ENCODE measurements at places on chromosomes 5 and 9.

DNA sequence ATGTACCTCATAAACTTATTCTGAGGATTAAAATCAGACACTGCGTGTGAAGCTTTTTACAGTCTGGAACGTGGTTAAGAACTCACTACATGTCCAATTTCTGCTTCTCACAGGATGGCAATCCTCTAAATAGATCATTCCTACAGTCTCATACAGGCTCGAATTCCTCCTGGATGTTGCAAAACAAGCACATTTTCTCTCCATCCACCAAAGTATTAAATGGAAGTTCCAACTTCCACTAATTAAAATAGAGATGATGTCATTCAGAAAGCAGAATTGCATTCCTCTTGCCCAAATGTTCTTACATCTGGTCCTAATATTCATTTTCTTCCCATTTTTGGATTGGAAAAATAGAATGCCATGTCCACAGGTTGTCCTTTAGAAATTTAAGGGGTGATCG lies 145.5 kb upstream of the PCA3 start:
- DNase-seq: no peak

DNA sequence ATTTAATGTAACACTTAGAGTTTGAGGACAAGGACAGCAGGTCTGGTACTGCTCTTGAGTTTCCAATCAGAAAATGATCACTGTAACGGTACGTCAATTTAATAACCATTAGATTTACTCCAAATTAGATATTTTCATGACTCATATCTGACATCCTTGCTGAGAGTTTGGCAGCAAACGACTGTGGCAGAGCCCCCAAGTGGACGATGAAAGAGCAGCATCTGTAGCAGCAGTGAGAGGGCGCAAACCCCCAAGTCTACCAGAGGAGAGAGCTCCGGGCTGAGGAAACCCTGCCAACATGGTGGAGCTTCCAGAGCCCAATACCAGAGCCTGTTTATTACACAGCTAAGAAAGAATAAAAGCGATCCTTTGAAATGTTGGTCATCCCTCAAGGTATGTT lies 73.2 kb upstream of the EPB41L4A start:
- DNase-seq: peak; percentile 55

GRCh38 chr5:77960863-77961396 lies 184.8 kb upstream of the TBCA start:
- no peak for DNase-seq

DNA sequence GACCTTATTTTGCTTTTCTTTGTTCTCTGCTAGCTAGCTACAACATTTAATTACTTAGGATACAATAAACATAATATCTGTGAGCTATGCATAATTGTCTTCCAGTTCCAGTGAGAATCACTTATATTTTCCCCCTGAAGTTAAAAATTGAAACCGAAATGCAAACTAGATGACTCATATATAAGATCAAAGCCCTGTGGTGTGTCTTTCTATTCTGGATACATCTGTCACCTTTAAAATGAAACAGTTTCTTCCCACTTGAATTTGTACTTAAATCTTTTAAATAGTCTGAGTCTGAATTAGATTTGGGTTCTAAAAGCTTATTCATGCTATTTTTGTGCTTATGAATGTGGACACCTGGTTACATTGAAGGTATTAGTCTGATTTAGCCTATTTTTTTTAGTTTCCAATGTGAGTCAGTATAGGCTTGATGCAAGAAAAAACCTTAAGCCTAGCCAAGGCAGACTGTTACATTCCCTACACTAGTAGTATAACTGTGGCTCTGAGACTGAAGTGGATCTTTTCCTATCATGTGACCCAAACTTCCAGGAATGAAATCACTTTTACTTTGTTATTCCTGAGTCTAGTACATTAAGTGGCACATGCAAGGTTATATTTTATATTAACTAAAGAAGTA lies 703.5 kb upstream of the RGMB start:
- peak; percentile 5 for DNase-seq

DNA sequence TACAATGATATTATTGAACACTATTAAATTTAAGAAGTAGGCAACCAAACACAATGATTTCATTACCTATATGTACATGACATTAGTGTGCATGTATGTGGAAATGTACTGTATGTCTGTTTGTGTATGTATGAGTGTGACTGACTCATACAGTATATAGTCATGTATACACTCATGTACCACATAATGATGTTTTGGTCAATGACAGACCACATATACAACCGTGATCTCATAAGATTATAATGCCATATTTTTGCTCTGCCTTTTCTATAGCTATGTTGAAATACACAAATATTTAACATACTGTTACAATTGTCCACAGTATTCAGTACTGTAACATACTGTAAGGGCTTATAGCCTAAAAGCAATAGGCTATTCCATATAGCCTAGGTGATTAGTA lies 19.7 kb downstream of the SVEP1 start:
- no peak for DNase-seq

DNA sequence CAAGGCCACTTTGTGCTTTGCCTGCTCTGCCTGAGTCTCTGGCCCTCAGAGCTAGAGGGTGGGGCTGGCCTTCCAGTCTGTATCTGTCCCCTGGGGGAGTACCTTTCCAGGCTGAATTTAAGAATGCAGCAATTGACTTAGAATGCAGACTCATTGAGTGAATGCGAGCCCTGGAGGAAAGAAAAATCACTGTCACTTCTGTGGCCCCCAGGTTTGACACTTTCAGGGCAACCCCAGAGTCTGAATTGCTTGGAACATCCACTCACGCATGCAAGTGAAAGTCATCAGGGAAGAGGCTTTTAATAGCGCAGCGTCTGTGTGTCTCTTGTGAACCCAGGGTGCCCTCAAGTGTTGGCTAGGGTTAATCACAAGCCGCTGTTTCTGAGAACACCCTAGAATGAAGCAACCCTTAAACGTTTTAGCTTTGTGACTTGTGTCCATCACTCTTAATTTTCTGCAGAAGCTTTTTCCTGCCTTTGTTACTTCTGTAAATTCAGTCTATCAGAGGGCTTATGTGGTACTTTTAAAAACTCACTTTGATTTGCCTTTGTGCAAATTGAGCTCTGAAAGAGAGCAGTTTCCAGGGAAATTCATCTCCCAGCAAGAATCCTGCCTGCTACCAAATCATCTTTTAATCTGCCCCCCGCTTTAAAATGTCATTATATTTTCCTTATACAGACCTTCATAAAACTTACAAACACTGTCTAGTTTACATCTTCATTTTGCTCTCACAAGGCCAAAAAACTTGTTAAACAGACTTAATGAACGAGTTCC lies 146.8 kb upstream of the IQGAP2 start:
- DNase-seq: peak; percentile 62

- DNase-seq: no peak
These were observed 41.1 kb downstream of the DAP start for GRCh38 chr5:10719965-10720364.

DNA sequence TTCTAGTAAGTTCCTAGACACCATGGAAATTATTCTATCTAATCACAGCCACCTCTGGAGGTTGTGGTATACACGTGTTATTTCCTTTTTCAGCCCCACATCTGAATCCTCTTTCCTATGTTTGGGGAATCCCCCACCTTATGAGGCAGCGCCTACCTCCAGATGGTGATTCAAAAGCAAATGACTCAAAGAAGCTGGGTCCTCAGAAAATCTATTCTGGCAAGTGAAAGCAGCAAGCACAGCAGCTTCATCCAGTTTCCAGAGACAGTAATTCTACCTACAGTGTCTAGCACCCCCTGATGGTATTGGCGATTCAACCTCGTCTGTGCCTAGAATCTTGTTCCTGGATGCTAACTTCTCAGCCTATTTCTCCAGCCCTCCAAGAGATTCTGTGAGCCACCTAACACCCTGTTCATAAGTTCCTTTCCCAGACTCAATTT lies 43.0 kb downstream of the STRBP start:
- peak; percentile 71 for DNase-seq

DNA sequence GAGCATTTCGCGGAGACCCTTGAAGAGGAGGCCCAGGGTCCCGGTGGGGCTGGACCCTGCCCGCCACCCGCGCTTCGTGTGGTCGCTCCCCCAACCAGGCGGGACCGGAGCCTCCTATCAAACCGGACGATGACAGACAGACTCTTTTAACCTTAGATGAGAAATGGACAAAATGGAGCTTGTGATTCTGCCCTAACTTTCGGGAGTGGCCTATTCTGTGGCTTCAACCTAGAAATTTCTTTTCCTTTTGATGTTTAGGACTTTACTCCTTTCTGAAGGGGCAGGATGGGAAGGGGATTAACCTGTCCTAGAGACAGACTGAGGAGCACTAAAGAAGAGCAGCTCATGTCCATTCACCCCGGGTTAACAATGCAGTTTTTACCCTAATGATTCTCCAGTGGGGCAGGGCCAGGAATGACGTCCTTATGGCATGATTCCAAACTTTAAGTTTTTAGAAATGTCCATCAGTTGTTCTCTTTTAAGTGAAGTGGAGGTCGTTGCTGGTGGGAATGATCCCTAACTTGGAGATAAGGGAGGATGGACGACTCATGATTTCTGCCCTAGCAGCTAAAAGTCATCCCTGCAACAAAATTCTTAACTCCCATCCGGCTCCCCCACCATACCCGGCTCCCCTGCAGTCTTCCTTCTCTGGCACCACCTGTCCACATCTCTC lies 1.0 kb downstream of the NIPSNAP3A start:
- no peak for DNase-seq

GRCh38 chr9:122392714-122393113 lies 21.9 kb downstream of the PTGS1 start:
- DNase-seq: no peak

GRCh38 chr5:118043531-118043930 lies 944.8 kb downstream of the DTWD2 start:
- DNase-seq: no peak

DNA sequence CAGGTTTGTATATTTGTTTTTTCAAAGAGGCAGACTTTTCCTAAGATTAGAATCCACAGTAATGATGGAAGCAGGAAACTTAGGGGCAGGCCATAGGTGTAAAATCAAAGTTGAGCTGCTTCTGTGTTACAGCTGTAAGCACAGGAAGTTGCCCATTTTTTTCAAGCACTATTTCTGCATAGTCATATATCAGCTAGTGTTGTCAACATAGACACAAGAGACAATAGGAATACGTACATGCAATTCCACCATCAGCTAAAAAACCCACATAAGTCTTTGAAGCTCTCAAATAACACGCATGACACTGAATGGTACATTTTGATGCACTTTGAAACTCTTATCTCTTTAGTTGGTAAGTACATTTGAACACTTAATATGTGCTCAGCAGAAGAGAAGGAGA lies 20.2 kb upstream of the SMIM15 start:
- DNase-seq: no peak

- DNase-seq: no peak
These were observed 16.1 kb upstream of the TTLL11 start for GRCh38 chr9:122109035-122109813.

DNA sequence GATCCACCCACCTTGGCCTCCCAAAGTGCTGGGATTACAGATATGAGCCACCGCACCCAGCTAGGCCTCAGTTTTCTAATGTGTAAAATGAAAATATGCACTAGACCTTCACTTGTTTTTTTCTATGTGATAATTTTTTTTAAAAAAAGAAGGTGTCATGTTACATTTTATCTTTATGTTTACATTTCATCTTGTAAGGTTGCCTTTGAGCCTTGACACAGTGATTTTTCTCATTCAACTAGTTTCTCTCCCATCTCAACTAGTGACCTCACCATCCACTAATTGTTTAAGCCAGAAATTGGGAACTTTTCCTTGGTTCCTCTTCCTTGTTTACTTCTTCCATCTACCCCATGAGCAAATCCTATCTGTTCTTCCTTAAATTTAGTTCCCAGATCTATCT lies 21.5 kb downstream of the TMC1 start:
- no peak for DNase-seq

DNA sequence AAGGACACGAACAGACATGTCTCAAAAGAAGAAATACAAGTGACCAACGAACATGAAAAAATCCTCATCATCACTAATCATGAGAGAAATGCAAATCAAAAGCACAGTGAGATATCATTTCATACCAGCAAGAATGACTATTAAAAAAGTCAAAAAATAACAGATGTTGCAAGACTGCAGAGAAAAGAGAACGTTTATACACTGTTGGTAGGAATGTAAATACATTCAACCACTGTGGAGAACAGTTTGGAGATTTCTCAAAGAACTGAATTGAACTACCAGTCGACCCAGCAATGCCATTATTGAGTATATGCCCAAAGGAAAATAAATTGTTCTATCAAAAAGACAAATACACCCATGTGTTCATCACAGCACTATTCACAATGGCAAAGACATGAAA lies 45.7 kb downstream of the FXN start:
- DNase-seq: no peak

GRCh38 chr9:92423612-92424011 lies 659 bp downstream of the OMD start:
- no peak for DNase-seq

DNA sequence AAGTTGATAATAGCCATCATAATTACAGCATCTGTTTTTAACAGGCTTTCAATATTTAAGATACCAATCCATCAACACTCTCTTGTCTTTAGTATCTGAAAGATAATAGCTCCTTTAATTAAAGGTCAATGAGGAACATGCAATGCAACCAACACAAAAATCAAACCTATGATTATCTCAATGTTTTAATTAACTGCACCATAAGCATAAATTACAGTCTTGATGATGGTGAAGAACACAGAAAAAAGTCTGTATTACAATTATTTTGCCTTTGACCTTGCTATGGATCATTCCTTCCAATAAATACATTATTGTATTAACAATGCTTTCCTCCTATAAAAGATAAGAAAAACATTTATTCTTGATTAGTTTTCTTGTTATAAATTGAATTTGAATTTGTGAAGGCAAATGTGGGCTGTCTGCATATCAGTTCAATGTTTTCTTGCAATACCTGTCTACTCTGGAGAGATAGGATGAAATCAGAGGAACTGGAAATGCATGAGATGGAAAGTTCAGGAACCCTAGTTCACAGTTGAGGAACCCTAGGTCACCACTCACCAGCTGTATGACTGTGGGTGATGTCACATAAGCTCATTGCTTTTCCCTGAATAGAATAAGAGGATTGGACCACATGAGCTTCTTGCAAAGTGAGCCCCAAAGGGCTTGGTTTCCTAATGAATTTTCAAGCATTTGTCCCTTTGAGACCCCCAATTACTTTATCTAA lies 58.5 kb upstream of the ANXA1 start:
- DNase-seq: no peak

GRCh38 chr9:129231022-129231739 lies 53.1 kb upstream of the IER5L start:
- DNase-seq: no peak

DNA sequence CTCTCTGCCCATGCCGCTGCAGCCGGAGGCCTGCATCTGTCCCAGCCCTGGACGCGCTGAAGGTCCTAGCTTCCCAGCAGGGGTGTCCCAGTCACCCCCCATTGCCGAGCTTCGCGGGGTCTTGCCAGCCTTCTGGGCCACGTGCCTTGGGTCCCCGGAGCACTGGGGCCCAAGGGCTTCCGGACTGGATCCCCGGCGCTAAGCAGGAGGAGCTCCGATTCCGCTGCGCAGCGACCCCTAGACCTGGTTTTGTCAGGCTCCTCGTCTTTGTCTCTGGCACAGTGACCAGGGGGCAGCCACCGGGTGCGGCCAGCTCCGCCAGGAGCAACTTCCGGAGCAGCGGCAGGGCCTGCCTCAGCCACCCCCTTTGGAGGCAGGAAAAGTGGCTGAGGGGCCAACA lies 3.3 kb upstream of the IRX1 start:
- DNase-seq: no peak

GRCh38 chr5:56481428-56482357 lies 248.6 kb upstream of the ANKRD55 start:
- DNase-seq: peak; percentile 54
